ENCODE measurements at places on chromosomes 3 and 15.

- no peak for DNase-seq
Observed at GRCh38 chr3:17081520-17081919, 196.8 kb downstream of the PLCL2 start.

DNA sequence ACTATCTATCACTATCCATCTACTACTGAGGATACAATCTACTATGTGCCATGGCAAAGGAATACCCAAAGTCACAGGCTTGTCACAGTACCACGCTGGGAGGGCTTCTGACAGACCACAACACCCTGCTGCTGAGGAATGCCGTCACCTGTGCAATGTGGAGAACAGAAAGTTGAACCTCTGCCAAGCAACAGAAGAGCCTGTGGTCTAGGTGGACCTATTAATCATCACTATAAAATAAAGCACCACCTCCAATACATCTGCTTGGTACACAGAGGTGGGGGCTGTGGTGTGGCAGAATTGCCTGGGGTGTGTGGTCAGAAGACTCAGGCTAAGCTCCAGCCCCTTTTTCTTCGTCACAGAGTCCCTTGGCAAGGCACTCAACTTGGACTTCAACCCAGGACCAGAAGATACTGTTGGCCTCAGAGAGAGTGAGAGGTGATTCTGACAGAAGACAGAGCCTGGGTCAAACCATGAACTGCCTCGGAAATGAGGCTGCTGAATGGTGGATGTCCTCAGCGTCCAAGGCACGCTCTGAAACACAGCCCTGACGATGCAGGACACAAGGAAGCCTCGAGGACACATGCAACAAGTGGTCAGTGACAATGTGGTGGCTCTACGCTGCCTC, 189.4 kb upstream of the CHRNA7 start:
- DNase-seq = no peak

DNA sequence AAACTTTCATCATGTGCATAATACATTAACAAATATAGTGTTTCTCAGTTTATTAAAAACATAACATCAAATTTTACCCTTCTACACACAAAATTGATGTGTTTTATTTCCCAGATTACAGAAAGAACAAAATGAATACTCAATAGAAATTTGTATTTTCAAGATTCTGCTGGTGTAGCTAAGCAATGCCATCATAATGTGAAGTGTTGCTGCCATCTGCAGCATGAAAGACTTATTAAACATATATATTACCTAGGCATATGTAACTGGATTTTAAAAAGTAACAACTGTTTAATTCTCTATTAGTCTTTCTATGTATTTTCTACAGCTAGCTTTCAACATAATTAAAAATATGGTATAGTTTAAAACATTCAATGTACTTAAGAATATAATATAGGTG, 27.5 kb downstream of the PLSCR5 start:
- DNase-seq = peak; percentile 9

GRCh38 chr15:51288143-51289065, 50.0 kb downstream of the CYP19A1 start:
- DNase-seq = no peak

DNA sequence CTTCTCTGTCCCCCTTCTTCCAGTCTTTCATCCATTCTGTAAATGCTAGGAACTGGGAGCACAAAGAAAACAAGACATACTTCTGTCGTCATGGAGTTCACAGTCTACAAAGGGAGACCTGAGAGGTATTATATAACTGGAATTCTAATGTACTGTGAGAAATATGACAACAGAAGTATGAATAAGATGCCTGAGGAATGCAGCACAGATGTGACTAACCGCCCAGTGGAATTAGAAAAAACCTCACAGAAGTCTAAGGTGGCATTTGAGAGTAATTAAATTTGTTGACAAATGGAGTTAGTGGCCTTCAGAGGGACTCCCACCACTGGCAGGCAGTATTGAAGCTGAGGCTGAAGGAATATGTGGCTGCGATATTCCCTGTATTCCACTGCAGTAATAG, 168.5 kb upstream of the FAM3D start:
- no peak for DNase-seq

- DNase-seq = no peak
Observed at GRCh38 chr3:41652506-41652905, 309.4 kb downstream of the ULK4 start.

DNA sequence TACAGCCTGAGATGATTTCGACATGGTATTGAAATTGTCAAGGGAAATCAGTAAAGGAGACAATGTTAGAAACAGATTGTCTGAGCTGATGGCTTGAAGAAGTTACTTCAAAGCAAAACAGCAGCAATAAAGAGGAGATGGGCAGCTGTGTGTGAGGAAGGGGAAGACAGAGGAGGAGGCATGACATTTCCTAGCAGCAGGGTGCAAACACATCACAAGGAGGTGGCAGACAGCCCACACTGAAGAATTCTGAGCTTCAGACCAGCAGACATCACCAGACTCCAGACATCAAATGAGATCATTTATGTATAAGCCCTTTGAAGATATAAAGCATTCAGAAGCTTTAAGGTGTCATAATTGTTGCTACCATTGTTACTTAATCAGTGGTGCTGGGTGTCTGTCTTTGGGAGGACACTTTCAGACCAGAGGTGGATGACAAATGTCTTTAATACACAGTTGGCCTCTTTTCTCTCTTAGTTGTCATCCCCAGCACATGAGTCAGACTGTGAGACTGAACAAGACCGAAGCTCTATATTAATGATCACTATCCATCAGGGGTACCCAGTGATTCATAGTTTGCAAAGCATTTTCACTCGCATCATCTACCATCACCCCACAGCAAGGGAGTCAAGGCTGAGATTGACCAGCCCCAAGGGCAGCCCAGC, 203.9 kb downstream of the MINAR1 start:
- peak; percentile 10 for DNase-seq

DNA sequence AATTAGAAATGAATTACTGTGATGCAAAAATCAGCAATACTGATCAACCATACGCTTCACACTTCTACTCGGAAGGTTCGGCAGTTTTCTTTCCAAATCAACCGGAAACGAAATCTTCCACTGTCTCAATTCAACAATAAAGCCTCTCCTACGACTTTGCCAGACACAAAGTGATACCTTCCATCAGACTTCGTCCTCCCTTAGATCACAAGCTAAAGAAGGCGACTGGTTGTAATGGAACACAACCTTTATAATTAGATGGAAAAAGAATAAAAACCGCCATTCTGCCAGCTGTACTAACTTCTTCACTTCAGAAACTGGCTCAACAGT, 618 bp downstream of the PARL start:
- no peak for DNase-seq

GRCh38 chr15:92709110-92709790, 53.7 kb upstream of the FAM174B start:
- DNase-seq = no peak

GRCh38 chr15:76449455-76449854, 112.9 kb downstream of the ISL2 start:
- DNase-seq = no peak

DNA sequence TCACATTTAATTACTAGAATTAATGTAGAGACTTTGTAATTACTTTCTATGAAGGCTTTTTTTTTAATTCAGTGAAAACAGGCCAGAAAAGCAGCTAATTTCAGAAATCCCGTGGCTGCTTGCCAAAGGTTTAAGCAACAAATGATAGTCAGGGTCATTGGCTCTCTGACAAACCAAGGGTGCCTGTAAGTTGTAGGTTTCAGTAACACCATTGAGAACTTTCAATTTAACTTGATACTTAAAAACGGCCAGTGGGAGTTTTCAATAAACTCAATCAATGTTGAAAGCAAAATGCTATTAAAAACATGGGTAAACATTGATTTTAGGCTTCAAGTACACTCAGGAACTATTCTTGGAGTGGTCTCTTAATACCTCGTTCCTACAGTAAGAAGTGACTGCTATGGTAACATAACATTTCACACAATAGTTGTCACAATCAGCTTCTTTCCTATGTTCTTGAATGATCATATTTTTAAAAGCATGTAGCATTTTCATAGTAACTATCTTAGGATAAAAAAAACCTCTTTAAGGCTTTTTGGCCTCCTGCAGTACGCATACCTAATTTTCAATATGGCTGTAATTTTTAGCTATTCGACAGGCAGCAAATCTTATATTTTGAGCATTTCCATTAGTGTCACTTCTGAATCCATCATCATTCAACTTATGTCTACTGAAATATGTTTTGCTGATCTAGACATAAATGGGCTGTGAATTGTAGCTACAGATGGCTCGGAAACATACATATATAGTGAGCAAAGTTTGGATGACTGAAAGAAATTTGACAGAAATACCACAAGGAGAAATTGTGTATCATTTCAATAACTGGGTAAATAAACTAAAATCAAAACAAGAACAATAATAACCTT, 592.1 kb upstream of the GBE1 start:
- no peak for DNase-seq

DNA sequence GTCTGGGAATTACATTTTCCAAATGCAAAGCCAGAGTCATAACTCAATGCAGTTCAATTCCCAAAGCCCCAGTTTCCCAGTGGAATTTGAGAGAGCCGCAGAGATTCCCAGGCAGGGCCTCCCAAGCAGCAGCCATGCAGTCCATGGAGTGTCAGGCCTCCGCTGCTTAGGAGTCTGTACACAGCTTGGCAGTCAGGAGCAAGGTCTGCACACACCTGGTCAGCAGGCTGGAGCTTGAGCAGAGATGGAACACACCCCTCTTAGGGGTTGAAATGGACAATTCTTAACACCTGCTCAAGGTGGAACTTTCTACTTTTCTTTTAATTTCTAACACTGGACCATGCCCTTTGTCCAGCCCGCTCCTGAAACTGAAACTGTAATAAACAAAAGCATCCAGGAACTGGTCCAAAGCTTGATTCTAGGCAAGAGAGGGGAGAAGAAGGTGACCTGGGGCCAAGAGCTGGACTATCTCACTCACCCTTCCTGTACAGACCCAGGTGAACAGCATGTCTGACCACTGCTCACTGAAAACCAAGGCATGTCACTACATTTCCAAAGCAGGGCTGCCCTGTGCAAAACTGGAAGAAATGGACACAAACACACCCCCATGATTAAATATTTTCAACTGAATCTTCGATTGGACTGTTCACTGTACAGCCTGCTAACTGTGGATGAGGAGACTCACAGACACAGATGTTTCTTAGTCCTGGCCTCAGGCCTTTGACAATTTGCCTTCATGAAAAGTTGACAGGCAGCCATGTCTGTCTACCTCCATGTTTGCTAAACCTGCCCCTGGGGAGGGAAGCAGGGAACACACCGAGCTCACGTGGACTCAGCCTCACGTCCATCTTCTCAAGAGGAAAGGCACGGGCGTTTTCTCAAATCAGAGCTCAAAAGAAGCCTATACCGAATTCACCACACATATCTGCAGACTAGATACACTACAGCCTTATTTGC, 48.6 kb upstream of the DUSP7 start:
- no peak for DNase-seq

DNA sequence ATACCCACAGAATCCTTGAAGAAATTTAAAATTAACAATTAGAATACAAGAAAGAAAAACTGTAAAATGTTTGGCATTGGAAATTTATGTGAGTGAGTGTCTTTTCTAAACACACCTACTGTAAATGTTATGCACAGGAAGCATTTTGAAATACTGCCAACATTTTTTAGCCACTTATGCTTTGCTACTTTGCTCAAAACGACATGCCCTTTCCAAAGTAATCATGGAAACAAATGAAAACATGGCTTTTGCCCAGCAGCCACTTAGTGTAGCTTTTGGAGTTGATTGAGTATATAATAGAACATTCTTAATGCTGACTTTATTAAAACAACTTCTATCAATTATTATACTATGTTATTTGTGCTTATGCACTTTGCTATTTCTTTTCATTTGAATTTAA, 823.0 kb downstream of the CADM2 start:
- no peak for DNase-seq

DNA sequence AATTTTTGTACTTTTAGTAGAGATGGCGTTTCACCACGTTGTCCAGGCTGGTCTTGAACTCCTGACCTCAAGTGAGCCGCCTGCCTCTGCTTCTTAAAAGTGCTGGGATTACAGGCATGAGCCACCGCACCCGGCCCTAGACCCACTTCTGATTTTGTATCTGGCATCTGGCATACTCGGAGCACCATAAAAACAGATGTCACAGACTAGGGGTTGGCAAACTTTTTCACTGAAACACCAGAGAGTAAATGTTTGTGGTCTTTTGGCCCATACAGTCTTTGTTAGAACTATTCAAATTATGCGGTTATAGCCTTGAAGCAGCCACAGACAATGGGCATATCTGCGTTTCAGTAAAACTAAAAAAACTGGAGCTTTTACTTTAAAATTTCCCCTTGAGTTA, 110.7 kb downstream of the TJP1 start:
- DNase-seq = no peak

DNA sequence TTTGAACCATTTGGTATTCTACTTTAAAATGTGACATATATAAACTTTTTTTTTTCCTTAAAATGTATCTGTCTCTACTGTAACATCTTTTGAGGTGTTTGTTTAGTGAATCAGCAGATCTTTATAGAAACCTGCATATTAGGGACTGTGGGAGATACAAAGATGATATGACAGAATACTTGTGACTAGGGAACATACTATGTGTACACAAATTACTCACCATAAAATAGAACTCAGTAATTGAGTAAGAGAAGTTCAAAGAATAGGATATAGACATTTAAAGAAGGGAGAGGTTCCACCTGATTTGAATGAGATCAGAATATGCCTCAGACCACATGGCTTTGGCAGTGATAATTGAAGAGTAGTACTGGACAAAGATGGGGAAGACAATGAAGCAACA, 47.9 kb downstream of the ATP2C1 start:
- no peak for DNase-seq

DNA sequence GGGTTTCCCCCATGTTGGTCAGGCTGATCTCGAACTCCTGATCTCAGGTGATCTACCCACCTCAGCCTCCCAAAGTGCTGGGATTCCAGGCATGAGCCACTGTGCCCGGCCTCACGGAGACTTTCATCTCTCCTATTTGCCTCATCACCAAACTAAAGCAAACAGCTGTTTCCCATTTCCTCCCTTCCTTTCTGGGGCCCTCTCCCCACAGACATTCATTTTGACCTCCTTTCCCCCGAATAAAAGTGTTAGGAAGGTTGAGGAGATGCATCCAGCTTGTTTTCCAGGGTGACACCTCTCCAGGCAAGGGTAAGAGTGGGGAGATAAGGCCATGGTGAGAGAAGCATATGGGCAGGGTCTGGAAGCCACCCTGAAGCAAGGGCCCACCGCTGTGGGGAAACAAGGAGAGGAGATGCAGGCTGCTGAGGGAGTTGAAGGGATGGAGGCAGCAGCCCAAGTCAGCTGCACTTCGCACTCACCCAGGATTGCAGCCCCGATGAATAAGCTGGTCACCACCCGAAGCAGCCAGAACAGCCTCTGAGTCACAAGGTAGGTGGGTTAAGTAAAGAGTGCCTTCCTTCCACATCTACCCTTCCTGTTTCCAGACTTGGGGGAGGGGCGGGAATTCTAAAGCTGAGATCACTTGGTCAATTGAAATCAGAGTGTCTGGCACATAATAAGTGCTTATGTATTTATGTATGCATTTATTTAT, 7.7 kb downstream of the DUOXA2 start:
- no peak for DNase-seq
